ENCODE measurements at places on chromosomes 6 and 20.

- no peak overlapping the region for H3K27ac ChIP-seq
- H3K4me1 ChIP-seq, result no peaks in the 10 kb centered on the region
- H3K4me3 ChIP-seq, result no peak overlapping the region
- no peak for DNase-seq
- H3K27me3 ChIP-seq, result no peaks in the 10 kb centered on the region
These were observed 36.9 kb downstream of the SNX9 start for GRCh38 chr6:157859775-157860504.

DNA sequence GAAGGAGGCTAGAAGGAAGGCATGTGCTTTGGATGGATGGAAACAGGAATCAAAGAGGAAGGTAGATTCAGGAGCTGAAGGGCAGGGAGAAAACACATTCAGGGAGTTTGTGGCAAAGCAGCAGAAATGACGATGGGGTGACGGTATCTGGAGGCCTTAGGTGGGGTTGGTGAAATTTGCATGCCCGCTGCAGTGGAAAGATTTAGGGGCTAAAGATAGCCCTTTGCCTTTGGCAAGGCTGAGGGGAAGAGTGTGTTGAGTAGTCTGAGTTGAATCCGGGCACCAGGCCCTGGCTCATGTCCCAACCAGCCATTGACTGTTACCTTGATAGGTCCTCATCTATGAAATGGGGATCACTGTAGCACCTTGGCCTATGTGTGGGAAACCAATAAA is 1.3 kb downstream of the GZF1 start:
- H3K27ac ChIP-seq, result peak overlapping the region; percentile 99
- no peak for DNase-seq
- peak overlapping the region; percentile 67 for H3K4me3 ChIP-seq
- no peaks in the 10 kb centered on the region for H3K27me3 ChIP-seq
- peaks cover 14% of the 10 kb centered on the region for H3K36me3 ChIP-seq
- peaks cover 38% of the 10 kb centered on the region for H3K4me1 ChIP-seq

GRCh38 chr6:20092071-20092566 is 120.2 kb downstream of the MBOAT1 start:
- no peak overlapping the region for H3K4me3 ChIP-seq
- DNase-seq, result no peak
- H3K36me3 ChIP-seq, result no peaks in the 10 kb centered on the region
- H3K27ac ChIP-seq, result no peak overlapping the region
- no peaks in the 10 kb centered on the region for H3K27me3 ChIP-seq
- no peaks in the 10 kb centered on the region for H3K4me1 ChIP-seq

DNA sequence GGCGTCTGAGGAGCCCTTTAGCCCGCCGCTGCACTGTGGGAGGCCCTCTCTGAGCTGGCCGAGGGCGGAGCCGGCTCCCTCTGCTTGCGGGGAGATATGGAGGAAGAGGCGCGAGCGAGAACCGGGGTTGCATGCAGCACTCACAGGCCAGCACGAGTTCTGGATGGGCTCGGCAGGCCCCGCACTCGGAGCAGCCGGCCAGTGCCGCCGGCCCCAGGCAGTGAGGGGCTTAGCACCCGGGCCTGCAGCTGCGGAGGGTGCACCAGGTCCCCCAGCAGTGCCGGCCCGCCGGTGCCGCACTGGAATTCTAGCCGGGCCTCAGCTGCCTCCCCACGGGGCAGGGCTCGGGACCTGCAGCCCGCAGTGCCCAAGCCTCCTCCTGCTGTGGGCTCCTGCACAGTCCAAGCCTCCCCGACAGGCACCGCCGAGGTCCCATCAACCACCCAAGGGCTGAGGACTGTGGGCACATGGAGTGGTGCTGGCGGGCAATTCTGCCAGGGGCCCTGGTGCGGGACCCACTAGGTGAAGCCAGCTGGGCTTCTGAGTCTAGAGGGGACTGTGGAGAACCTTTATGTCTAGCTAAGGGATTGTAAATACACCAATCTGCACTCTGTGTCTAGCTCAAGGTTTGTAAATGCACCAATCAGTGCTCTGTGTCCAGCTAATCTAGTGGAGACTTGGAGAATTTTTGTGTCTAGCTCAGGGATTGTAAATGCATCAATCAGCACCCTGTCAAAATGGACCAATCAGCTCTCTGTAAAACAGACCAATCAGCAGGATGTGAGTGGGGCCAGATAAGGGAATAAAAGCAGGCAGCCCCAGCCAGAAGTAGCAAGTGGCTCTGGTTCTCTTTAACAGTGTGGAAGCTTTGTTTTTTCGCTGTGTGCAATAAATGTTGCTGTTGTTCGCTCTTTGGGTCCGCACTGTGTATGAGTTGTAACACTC is 329.7 kb upstream of the JARID2 start:
- H3K27ac ChIP-seq, result no peak overlapping the region
- H3K36me3 ChIP-seq, result no peaks in the 10 kb centered on the region
- H3K4me1 ChIP-seq, result no peaks in the 10 kb centered on the region
- no peak overlapping the region for H3K4me3 ChIP-seq

DNA sequence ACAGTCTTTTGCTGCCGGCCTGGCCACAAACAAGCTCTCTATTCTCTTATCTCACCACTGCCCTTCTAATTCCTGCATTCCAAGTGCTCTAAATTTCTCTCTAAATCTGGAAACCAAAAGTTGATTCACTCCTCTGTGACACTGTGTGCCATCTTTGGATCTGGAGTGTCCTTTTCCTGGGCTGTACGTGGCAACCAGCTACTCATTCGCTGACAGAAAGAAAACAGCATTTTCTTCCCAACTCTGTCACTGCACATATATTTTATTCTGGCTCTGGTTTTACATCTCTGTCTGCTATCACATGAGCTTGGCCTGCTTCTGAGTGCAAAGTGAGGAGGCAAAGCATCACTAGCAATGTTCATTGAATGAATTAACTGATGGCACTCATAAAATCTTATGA is 397.2 kb upstream of the MAP3K7 start:
- no peak overlapping the region for H3K4me3 ChIP-seq
- H3K36me3 ChIP-seq, result no peaks in the 10 kb centered on the region
- no peak overlapping the region for H3K27ac ChIP-seq
- H3K4me1 ChIP-seq, result no peaks in the 10 kb centered on the region

- H3K36me3 ChIP-seq, result no peaks in the 10 kb centered on the region
- no peak overlapping the region for H3K27ac ChIP-seq
- no peaks in the 10 kb centered on the region for H3K4me1 ChIP-seq
- no peak overlapping the region for H3K4me3 ChIP-seq
- DNase-seq, result no peak
These were observed 42.0 kb upstream of the HIVEP1 start for GRCh38 chr6:11970114-11970513.

DNA sequence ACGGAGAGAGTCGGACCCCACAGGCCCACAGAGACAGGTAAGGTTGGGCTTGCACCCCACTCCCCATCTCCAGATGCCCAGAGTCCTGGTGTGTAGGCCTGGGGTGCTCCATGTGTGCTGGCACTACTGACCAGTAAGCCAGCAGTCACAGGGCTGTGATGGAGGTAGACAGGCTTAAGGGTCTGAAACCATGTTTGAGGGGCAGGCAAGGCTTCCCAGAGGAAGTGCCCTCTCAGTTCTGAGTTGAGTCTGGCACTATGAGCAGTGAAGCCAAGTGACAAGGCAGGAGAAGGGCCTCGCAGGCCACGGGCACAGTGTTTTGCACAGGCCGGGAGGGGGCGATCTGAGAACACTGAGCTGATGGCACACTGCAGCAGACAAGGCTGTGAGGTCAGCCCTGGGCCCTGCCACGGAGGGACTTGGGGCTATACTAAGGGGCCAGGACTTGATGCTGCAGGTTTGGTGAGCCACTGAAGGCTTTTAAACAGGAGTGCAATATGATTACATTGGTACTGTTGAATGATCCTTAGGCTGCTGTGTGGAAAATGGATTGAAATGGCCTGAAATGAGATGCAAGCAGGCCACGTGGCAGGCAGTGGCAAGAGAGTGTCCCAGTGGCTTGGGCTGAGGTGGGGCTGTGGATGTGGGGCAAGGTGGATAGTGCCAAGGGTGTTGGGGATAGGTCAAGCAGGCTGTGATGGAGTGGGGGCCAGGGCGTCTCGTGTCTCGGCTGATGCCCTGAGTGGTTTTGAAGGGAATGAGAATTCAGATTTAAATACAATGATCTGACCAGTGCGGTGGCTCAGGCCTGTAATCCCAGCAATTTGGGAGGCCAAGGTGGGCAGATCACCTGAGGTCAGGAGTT is 20.3 kb downstream of the TTBK1 start:
- H3K27me3 ChIP-seq, result no peaks in the 10 kb centered on the region
- H3K36me3 ChIP-seq, result no peaks in the 10 kb centered on the region
- H3K4me3 ChIP-seq, result no peak overlapping the region
- H3K27ac ChIP-seq, result no peak overlapping the region
- no peak for DNase-seq

Data from tibial artery (tissue), 4 donors.